ENCODE measurements at places on chromosomes 11 and 22.
A peak's percentile ranks its signal among the peaks of the same experiment; 100 is the strongest.

- DNase-seq: peak; percentile 40
Observed at GRCh38 chr11:113796663-113797259, 17.2 kb downstream of the CLDN25 start.

GRCh38 chr22:20479612-20480196 is 15.9 kb downstream of the KLHL22 start:
- DNase-seq: no peak

GRCh38 chr11:61129639-61130523 is 27.6 kb downstream of the CD5 start:
- peak; percentile 93 for DNase-seq

GRCh38 chr11:40140560-40140959 is 1318.9 kb downstream of the LRRC4C start:
- DNase-seq: no peak

DNA sequence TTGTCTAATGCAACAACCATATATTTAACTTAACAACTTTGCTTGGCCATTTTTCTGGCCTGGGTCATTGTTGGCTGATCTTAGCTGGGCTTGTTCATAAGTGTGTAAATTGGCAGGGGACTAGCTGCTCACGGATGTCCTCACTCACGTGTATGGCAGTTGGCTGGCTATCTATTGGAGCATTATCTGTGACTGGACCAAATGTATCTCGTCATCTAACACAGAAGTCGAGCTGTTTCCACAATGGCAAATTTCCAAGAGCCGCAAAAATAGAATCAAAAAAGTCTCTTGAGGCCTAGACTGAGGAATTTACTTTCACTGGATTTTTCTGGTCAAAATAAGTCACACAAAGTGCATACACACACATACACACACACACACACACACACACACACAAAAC is 893.3 kb downstream of the FAM181B start:
- no peak for DNase-seq

- DNase-seq: no peak
Observed at GRCh38 chr11:1771273-1771672, 7.5 kb upstream of the CTSD start.

DNA sequence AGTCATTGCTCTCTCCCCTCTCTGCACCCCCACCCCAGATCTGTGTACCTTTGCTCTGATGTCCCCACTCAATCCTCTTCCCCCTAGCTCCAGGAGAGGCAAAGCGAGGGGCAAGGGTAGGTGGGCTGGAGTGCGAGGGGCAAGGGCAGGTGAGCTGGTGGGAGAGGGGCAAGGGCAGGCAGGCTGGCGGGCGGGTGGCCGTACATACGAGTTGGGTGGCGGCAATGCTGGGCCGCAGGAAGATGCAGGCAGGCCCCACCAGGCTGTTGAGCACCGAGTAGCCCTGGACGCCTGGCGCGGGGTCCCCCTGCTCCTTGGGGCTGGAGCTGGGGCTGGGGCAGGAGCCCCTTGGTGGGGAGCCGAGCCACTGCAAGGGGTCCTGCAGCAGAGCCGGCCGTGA is 908 bp downstream of the CABP2 start:
- no peak for DNase-seq

GRCh38 chr11:79393362-79394043 is 47.3 kb downstream of the TENM4 start:
- DNase-seq: peak; percentile 30

GRCh38 chr22:37411655-37412054 is 15.6 kb downstream of the ELFN2 start:
- DNase-seq: no peak

GRCh38 chr11:26626346-26626745 is 54.3 kb upstream of the MUC15 start:
- no peak for DNase-seq

- DNase-seq: no peak
Observed at GRCh38 chr11:109668973-109669634, 247.1 kb downstream of the C11orf87 start.

GRCh38 chr22:37982938-37983859 is 1.2 kb downstream of the SOX10 start:
- no peak for DNase-seq

- no peak for DNase-seq
Observed at GRCh38 chr11:70734379-70734778, 336.1 kb downstream of the CTTN start.

GRCh38 chr11:114049050-114049449 is 10.5 kb upstream of the ZBTB16 start:
- DNase-seq: no peak

DNA sequence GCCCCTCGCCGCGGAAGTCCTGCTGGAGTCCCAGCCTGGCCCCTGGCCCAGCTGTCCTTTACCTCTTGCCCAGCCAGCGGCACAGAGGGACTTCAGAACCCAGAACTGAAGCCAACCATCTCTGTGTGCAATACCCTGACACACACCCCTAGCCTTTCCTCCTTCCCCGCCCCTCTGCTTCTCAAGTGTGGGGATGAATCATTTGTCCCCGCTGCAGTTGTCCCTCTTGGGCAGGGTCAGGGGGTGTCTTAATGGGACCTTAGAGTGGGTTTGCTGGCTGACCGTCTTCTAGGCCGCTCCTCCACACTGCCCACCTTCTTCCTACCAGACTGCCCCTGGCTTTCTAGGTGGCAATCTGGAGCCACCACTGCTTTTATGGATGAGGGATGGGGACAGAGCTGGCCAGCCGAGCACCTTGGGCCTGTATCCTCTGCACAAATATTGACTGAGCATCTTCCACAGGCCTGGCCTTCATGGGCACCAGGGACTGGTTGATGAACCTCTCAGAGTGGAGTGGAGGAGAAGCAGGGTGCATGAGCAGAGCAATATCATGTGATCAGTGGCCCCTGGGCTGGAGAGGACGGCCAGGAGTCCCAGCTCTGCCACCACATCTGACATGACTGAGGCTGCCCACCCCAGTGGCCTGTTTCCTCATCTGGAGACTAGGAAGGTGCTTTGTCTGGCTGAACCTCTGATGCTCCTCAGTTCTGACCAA is 668 bp upstream of the CHST1 start:
- DNase-seq: no peak

- no peak for DNase-seq
Observed at GRCh38 chr22:30985561-30986208, 16.6 kb downstream of the TUG1 start.

DNA sequence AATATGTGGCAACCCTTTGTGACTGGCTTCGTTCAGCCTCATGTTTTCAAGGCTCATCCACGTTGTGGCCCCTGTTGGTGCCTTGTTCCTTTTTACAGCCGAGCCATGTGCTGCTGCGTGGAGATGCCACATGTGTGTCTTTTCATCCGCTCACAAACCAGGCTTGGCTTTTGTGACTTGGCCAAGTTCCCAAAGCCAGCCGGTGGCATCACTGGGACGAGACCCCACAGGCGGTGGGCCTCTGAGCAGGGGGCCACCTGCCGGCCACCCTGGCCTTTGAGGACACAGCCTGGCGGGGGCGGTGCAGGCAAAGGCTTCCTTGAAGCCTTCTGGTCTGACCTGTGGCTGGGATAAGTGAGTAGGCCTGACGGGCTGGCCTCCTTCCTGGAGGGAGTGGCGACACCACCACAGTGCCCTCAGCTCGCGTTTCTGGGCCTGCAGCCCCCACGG is 10.5 kb downstream of the GRK2 start:
- no peak for DNase-seq

- no peak for DNase-seq
Observed at GRCh38 chr11:61024938-61025820, 53.7 kb downstream of the CD6 start.

GRCh38 chr22:25880524-25880923 is 138.5 kb downstream of the MYO18B start:
- DNase-seq: no peak

- no peak for DNase-seq
Observed at GRCh38 chr11:128503245-128503991, 83.9 kb downstream of the ETS1 start.

DNA sequence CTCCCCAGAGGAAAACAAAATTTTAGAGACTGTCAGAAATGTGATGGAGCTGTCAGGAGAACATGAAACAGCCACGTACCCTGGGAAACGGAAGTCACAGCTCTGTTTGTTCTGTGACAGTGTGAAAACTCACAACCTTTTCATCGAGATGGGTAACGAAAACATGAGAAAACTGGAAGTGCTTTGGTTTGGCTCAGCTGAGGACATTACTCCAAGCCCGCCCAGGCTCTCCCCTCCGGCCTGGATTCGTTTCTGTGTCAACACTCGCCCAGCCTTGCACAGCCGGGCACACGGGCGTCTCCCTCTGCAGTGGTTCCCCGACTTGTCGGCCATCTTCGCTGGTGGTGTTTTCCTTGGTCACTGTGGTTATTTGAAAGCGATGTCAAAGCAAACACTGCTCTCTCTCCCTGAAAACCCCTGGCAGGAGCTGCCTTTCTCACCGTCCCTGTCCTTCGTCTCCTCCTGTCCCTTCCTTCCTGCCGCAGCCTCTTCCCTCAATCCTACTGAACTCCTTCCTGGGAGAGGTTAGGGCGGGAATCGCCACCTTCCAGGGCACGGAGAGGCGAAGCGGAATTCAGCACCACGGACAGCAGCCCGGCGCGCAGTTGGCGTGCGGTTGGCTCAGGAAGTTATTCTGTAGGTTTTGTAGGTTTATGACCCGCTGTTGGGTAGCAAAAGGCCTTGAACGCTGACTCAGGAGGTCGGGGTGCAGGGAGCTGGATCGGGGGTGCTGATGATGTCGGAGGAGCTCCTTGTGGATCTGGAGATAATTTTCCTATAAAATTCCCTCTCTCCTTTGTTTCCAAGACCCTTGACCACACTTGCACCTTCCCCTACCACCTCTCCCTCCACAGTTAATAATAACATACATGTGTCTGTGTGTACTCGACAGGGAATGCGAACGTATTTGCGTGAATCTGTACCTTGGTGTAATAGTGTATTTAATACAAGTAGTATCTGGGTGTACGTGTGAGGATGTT is 13.1 kb upstream of the RPS19BP1 start:
- peak; percentile 89 for DNase-seq

DNA sequence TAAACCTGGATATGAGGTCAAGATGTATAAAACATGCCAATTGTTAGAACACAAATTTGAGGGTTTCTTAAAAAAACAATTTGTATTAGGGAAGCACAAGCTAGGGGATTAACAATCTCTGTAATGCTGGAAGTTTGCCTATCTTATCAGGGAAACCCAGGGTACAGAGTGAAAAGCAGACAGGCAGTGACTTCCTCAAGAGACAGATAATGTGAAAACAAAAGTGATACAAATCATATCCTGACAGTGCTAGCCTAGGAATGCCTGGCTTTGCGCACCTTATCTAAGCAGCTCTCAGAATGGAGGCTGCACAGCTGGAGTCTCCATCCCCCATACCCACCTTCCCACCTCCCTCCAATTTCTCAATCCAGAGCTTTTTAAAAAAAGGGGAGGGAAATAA is 22.5 kb upstream of the RBX1 start:
- DNase-seq: no peak

DNA sequence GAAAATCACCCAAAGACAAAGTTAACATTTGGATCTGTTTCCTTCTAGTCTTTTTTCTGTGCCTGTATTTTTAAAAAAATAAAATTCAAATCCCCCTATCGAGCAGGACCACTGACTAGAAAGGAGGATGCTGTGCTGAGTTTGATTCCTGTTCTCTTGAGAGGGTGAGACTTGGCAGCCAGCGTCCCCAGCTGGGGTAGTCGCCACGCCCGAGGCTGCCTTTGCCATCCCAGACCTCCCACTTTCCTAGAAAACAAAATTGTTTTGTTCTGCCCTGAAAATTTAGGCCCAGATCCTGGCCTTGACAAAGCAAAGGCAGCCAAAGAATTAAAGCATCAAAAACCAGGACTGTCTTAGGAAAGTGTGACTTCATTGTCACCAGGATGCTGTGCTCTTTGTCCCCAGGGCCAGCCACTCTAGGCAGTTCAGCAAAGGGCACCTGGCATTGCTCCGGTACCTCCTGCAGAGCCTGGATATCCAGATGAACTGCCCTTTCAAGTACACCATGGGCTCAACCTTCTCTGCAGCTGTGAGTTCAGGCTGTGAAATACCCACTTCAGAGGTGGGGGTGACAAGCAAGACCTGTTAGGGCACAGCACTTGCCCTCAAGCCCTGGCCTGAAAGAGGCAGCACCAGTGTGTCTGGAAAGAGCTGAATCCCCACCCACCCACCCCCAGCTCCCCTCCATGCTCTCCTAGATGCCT is 44.6 kb downstream of the KCNQ1OT1 start:
- no peak for DNase-seq

DNA sequence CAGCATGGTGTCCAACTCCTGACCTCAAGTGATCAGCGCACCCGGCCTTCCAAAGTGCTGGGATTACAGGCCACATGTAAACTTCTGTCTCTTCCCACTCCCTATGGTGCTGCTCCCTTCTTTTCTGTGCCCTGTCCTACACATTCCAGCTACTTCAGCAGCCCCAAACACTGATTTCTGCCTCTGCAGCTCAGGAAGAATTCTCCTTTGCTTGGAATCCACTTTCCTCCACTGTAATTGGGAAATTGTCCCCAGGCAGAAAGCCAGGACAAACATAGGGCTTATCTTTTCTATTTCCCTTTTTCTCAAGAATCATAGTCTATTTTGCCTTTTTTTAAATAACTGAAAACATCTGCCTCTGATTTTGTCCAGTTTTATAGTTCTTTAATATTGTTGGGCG is 21.3 kb upstream of the DRG1 start:
- DNase-seq: no peak

GRCh38 chr22:22366537-22366936 is 122.0 kb downstream of the VPREB1 start:
- DNase-seq: no peak

DNA sequence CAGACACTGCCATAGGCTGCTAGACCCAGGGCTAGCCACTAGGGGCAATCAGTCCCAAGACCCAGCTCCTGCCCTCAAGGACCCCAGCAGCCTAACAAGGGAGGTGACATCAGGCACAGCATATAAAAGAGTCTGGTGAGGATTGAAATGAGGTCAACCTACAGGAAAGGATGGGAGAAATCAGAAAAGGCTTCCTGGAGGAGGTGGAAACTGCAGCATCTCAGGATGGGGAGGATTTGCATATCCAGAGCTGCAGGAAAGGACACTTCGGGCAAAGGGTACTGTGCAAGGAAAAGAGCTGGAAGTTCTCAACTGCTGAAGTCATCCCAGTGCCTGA is 2.9 kb upstream of the ARFGAP2 start:
- DNase-seq: peak; percentile 18

DNA sequence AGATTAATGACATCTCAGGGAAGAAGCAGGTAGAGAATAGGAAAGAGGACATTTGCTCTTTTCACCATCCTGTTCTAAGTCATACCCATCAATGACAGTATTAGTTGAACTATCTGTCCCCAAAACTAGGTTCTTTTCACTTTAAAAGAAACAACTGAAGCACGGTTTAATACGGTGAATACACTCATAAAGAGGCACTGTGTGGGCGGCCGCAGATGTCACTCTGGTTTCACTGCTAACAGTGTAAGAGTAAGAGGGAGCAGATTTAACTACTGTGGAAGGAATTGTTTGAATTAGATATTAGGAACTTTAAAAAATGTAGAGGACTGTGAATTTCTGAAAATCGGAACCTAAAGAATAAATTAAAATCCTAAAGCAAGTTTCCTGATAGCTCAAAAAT is 49.5 kb downstream of the VSIG10L2 start:
- no peak for DNase-seq

GRCh38 chr11:1832211-1832919 is 2.4 kb upstream of the SYT8 start:
- DNase-seq: peak; percentile 19

- DNase-seq: no peak
Observed at GRCh38 chr11:72069787-72070251, 10.5 kb downstream of the NUMA1 start.

GRCh38 chr11:130209128-130209932 is 49.7 kb downstream of the ST14 start:
- DNase-seq: no peak
